ENCODE measurements at places on chromosomes 7 and 10.
A peak's percentile ranks its signal among the peaks of the same experiment; 100 is the strongest.

GRCh38 chr7:154867068-154867467 is 135.9 kb downstream of the PAXIP1 start:
- DNase-seq: no peak

DNA sequence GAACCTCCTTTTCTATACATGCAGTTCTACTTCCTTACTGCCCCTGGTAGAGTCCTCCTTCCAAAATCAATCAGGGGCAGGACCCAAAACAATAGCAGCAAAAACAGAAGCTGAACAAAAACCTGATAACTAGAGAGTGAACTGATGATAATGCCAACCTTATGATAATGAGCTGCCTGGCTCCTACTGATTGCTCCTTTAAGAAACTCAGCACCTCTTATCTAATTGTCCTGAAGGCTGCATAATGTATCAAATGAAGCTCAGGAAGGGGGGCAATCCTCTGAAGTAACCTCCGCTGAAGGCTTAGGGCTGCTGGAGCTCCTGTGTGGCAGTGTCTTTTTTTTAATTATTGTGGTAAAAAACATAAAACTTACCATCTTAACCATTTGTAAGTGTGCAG is 257.0 kb downstream of the PHTF2 start:
- no peak for DNase-seq

- DNase-seq: no peak
Measured at GRCh38 chr7:4769761-4770160, 5.7 kb upstream of the AP5Z1 start.

- no peak for DNase-seq
Measured at GRCh38 chr7:3103614-3104398, 60.1 kb upstream of the CARD11 start.

DNA sequence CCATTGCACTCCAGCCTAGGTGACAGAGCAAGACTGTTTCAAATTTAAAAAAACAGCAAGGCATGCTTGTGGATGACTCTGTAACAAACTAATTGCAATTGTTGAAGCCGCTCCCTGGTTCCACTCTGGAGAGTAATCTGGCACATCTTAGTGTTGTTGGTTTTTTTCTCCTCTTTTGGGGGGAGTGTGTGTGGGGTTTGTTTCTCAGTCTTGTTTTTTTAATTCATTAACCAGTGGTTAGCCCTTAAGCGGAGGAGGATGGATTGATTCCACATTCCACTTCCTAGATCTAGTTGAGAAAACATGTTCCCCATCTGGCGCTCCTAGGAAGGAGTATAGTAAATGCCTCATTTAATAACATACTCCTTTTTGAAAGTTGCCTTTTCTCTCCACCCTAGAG is 8.6 kb upstream of the ZNF713 start:
- no peak for DNase-seq

DNA sequence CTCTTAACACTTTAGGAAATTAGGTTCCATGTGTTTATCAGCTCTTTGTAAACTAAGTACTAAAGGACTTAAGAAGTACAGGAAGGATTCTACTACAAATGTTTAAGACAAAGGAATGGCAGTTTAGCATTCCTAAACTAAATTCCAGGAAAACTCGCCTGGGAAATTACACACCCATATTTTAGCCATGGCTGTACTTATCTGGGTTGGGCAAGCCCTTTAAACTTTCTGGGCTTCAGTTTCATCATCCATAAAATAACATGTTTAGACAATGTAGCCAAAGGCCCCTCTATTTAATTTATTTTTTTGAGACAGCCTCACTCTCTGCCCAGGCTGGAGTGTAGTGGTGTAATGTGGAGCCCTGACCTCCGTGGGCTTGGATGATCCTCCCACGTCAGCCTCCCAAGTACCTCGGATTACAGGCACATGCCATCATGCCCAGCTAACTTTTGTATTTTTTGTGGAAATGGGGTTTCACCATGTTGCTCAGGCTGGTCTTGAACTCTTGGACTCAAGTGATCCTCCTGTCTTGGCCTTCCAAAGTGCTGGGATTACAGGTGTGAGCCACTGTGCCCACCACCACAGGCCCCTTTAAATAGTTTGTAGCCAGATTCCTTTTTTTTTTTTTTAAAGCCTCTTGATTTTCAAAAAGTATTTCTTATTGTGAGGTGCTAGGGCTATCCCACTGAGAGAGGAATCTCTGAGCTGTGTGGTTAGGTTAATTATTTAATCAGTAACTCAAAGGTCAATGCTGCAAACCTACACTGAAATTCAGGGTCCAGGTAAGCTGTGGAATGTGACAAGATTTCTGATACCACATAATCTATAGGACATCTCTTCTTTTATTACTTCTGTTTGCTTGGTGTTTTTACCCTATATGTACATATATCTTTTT is 32.1 kb downstream of the TMEM60 start:
- DNase-seq: no peak

DNA sequence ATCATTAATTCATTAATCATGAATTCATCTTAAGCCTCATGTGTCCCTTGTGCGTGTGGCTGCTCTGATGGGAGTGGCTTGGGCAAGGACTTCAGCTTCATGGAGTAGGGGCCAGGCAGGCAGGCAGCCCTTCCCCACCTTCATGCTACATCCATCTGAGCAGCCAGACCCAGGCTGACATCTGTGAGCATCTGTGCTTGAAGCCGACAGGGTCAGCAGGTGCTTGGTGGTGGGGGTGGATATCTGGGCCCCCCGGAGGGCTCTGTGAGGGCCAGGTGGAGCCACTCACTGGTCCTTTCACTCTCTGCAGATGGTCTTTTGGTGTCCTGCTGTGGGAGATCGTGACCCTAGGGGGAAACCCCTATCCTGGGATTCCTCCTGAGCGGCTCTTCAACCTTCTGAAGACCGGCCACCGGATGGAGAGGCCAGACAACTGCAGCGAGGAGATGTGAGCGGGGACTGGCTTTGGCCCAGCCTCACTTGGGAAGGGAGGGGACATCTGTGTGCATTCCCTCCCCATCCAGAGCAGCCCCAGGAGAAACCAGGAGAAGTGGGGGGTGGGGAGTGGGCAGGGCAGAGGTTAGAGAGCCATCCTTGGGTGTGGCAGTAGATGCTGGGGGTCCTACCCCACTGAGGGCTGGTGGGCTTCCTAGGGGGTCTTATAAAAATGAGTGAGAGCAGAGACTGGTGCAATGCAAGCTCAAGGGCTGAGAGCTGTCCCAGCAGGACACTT is 14.7 kb upstream of the CSGALNACT2 start:
- no peak for DNase-seq

DNA sequence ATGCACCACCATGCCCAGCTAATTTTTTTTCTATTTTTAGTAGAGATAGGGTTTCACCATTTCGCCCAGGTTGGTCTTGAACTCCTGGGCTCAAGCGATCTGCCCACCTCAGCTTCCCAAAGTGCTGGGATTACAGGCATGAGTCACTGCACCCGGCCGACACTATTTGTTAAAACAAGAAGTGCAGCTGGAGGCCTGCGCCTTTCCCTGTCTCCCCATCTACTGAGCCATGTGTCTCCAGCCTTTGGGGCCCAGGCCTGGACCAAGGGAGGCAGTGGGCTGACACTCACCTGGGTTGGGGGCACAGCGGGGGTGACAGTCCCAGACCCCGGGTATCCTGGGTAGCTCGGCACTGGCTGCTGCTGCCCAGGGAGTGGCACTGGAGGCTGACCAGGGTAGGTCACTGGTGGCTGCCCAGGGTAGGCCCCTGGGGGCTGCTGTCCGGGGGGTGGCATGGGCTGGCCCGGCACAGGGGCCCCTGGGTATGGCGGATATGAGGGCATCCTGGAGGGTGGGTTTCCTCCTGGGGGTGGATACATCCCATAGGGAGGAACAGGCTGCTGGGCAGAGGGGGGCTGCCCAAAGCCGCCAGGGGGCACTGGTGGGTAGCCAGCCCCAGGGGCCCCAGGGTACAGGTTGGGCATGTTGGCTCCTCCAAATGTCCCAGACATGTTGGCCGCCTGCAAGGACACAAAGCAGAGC is 36.3 kb downstream of the PLAC9 start:
- peak; percentile 22 for DNase-seq

DNA sequence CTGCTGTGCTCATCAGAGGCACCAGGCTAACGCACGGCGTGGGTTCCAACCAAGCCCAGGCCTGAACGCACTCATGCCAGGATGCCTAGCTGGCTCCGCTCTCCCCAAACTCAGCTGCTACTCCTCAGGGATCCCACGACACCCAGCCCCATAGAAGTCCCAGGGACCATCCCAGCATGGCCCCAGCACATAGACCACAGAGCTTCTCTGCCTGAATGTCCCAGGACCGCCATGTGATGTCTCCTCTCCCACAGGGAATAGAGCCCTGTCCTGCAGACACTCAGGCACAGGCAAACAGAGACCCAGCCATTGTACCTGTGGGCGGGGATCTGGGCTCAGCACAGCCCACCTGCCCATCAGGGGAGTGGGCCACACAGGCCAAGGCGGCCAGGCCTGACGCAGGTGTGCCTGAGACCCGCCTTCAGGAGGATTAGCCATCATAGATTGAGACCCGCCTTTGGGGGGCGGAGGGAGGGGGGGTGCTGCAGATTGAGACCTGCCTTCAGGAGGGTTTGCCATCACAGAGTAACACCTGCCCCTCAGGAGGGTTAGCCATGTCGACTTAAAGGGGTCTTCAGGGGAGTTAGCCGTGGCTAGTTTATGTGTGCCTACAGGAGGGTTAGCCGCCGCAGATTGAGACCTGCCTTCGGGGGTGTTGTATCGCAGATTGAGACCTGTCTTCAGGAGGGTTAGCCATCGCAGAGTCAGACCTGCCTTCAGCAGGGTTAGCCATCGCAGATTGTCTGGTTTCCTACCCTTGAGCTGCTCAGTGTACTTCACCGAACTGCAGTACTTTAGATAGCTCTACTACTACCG is 29.0 kb downstream of the RASGEF1A start:
- no peak for DNase-seq

DNA sequence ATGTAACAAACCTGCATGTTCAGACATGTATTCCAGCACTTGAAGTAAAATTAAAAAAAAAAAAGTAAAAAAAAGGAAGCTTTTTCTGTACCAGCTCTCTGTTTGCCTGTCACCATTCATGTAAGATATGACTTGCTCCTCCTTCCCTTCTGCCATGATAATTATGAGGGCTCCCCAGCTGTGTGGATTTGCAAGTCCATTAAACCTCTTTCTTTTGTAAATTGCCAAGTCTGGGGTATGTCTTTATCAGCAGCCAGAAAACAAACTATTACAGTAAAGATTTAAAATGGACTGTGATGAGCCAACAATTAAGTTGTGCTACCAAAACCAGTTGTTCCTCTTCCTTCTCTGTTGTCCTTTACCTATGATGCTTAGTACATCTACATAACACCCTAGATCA is 619.6 kb downstream of the ARL4A start:
- no peak for DNase-seq

DNA sequence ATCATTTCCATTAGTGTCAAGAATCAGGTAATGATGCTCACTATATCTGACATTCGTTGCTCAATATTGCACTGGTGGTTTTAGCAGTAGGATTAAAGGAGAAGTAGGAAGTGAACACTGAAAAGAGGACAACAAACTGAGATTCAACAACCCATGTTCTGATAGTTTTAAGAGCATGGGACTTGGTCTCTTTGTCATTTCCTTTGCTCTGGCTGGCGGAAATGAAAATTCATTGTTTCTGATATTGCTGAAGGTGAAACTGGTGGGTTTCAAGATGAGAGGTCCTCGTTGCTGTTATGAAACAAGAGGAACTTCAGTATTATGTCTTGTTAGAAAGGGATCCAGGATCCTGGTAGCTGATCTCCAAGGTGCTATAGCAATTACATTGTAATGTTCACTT is 129.0 kb downstream of the DNAH11 start:
- no peak for DNase-seq

DNA sequence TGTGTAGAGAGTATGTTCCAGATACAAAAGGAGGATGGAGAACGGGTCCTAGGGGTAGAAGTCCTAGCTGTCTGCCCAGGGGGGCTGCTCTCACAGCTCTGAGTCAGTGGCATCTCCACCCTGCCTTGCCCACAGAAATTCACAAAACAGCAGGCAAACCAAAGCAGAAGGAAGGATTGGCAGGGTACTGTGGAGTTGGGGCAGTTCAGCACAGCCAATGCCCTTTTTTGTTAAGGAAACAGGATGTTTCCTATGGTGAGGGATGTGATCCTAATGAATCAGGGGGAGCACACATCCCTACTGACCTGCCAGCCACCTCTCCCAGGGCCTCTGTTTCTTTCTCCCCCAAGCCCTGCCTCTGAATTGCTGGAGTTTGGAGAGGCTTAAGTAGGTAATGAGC is 457.6 kb downstream of the PLXNA4 start:
- no peak for DNase-seq

All from HuH-7 (cell line).